ENCODE measurements at places on chromosomes 6 and 20.

GRCh38 chr20:58546756-58547622 lies 31.8 kb upstream of the APCDD1L start:
- no peak for DNase-seq

GRCh38 chr6:45930420-45931040 lies 85.1 kb downstream of the CLIC5 start:
- peak; percentile 18 for DNase-seq

- no peak for DNase-seq
These were observed 91.3 kb upstream of the TNFAIP3 start for GRCh38 chr6:137775720-137776119.

GRCh38 chr6:18119236-18119635 lies 3.2 kb downstream of the NHLRC1 start:
- DNase-seq = no peak

DNA sequence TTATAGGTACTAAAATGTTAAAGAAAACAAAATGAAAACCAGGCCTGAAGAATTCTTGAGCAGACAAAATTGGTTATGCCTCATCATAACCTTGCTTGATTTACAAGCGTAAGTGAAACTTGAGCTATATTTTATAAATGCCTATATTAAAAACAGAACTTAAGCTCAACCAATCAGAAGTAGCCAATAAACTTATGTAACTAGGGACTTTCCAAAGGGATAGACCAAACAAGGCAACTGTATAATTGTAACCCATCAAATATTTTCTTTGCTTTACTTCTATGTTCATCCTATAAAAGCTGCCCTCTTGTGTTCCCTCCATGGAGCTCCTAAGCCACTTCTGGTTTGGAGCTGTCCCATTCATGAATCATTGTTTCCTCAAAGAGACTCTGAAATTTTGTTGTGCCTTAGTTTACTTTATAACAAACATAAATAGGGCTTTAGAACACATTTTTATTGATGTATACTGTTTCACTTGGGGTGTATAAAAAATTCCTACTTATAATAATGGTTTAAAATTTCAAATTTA lies 101.6 kb upstream of the CARMIL1 start:
- DNase-seq = no peak

DNA sequence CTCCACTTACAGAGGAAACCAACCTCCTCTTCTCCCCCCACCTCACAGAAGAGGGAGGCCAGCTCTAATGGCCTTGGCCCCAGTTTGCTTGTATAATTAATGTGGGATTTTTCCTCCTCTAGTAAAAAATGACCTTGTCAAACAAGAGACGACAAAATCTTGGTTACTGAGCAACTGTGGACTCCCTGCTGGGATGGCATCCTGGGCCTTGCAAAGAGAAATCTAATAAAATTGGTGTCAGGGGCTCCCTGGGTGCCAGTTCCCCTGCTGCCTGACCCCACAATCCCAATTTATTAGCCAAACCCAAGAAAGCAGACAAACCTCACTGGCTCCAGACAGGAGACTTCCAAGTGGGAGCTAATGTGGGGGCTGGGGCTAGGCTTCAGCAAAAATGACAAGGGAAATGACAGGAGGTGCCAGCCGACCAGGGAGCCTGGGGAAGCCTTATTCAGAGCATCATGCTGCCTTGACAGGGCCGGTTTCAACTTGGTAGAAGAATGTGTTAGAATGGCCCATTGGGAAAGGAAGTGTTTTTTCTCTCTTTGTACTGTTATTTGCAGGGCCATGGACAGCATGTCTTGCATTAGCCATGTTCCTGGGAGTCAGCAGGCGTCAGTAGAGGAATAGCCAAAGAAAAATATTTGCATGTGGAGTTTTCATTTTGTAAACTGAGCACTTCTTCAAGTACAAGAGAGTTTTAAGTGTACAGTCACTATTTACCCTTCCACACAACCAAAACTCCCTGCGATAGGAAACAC lies 816.9 kb downstream of the DHX35 start:
- DNase-seq = no peak

- no peak for DNase-seq
These were observed 85.6 kb upstream of the SSTR4 start for GRCh38 chr20:22949331-22950109.

DNA sequence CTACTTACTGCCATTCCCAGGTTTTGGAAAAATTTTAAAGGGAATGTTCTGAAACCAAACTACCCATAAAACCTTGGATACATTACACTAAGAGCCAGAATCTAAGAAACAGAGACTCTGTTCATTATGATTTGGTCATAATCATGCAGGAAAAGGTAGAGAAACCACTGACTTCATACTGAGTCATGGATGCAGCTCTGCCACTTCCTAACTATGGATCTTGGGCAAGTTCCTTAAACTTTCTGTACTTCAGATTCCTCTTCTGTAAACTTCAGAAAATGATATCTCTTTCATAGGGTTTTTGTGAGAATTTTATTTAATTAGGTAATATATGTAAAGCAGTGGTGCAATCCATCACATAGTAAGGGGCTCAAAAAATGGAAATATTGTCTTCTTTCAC lies 20.0 kb downstream of the PLA2G7 start:
- DNase-seq = no peak

DNA sequence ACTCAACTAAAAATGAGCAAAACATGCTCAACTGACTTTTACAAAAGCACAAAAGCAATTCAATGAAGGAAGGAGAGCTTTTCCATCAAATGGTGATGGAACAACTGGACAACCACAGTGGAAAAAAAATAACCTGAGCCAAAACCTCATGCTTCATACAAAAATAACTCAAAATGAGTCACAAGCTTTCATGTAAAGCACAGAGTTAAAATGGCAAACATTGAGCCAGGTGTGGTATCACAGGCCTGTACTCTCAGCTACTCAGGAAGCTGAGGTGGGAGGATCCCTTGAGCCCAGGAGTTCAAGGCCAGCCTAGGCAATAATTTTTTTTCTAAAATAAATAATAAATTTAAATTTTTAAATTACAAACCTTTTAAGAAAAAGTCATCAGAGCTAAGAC lies 18.4 kb upstream of the HLA-G start:
- DNase-seq = no peak

- no peak for DNase-seq
These were observed 186.2 kb upstream of the PHACTR1 start for GRCh38 chr6:12530345-12530744.

DNA sequence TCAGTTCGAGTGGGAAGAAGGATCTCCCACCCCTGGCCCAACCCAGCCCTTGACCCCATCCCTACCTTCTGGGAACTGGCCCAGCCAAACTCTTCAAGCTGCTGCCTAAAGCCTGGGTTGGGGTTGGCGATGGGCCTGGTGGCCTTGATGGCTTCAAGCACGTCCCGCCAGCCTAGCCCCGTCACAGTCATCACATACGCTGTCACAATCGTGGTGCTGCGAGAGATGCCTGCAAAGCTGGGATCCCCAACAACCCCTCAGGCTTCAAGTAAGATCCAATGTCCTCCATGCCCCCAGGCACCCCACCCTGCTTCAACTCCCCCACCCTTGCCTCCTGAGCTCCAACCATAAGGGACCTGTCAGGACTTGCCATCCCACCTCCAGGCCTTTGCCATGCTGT lies 7.8 kb downstream of the DUSP15 start:
- DNase-seq = no peak

- DNase-seq = no peak
These were observed 124.7 kb downstream of the IRF4 start for GRCh38 chr6:516213-516612.

DNA sequence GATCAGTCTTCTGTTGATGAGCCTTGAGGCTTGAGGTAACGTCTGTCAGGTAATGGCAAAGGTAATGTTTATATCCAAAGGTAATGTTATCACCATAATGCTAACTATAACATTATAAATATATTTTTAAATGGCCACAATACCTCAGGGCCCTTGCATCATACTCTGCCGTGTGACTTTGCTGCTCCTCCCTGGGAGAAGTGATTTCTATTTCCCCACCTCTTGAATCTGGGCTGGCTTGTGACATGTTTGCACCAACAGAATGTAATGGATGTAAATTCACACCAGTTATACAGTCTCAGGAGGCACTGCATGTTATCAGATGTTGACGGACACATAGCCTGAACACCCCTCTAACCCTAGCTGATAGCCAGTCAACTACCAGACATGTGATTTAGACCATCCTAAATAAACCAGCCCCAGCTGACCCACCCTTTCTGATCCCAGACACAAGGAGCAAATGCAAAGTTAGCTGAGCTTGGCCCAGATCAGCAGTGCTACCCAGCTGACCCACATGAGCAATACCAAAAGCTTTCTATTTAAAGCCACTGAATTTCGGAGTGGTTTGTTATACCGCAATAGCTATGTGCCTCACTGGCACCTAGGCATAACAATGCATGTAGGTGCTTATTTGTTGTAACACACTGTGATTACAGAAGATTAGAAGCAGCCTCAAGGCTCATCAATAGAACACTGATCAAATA lies 93.8 kb upstream of the SIRPA start:
- DNase-seq = no peak

- no peak for DNase-seq
These were observed 5.3 kb upstream of the FOXC1 start for GRCh38 chr6:1604158-1605003.

GRCh38 chr6:12776291-12776690 lies 59.7 kb downstream of the PHACTR1 start:
- DNase-seq = no peak

DNA sequence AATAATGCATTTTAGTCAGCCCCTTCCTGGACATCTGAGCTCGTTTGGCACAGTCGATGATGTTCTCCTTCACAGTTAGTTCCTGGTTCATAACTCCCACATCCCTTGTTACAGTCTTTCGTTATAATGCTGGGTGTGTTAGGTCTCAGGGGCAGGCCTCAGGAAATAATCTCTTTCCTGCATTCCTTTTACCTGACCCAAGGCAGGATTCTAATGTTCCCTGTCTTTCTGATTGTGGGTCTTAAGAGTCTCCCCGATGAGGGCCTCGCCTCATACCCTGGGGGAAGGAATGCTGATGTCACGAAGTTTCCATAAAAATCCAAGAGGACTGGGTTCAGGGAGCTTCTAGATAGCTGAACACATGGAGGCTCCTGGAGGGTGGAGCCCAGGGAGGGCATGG lies 104.0 kb upstream of the CARMIL1 start:
- no peak for DNase-seq

DNA sequence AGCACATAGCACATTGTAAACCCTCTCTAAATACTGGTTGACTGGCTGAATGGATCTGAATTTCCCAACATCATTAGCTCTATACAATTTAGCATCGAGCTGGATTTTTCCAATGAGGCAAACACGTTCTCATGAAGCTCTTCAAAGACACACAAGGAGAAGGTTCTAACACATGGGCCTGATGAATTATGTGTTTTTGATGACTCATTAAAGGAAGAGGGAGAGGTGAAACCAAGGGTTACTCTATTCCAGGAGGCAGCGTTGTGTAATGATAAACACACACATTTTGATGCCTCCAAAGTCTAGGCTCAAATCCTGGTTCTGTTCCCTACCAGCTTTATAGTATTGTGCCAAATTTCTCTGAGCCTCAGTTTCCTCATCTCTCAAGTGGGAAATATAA lies 84.3 kb downstream of the PFDN4 start:
- DNase-seq = no peak

GRCh38 chr6:79810185-79810705 lies 137.1 kb downstream of the ELOVL4 start:
- peak; percentile 99 for DNase-seq

- DNase-seq = no peak
These were observed 9.6 kb downstream of the DLGAP4 start for GRCh38 chr20:36315545-36316351.

DNA sequence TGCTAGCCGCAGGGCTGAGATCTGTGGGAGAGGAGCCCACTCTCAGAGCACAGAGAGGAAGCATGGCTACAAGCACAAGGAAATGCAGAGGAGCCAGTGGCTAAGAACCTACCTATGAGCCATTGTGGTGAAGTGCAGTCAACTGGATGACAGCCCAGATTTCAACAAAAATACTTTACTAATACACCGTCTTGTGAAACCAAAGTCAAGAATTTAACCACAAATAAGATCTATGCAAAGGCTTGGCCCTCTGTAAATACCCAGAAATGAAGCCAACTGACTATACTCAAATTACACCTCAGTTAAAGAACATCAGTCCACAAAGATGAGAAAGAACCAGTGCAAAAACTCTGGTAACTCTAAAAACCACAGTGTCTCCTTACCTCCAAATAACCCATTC lies 40.1 kb upstream of the PTCHD4 start:
- DNase-seq = no peak
